ENCODE measurements at places on chromosomes 6 and 20. TPM values are rescaled to one million over a fixed set of nuclear protein-coding genes. Genes with fewer than 3 reads are reported as not detected.

DNA sequence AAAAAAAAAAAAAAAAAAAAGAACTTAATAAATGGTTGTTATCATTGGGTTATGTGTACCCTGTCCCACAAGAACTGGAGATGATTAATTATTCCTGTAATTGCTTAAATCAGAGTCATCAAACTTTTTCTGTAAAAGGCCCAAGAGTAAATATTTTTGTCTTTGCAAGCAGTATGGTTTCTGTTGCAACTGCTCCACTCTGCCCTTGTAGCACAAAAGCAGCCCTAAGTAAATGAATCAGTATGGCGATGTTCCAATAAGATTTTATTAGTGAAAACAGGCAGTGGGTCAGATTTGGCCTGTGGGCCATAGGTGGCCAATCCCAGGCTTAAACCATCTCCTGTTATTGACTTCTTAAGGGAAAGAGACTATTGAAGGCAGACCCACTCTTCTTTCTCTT lies 252.7 kb downstream of the TSHZ2 start:
- DNase-seq = no peak

GRCh38 chr20:37288091-37288490 lies 1.4 kb upstream of the MANBAL start:
- DNase-seq = no peak

DNA sequence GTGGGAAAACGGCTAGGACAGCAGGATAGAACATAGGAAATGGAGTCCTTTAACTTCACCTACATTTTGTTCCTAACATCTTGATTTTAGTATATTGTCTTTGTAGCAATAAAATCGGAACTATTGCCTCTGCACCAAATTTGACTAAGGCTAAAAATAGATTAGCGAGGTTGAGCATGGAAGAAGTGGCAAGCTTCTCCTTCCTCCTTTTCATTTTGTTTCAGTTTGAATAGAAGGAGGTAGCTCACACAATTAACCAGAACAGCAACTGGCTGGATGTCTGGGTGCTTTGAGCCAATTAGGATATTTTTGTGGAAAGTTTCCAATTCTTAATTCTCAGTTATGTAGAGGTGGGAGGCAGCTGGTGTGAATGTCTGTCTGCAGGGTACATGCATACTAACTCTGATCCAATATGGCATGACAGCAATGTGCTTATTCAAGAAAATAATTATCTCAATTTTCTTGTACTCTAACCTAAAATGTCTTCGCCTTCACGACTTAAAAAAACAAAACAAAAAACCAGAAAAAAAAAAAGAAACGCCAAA lies 3.1 kb upstream of the HECA start:
- DNase-seq = peak; percentile 35

GRCh38 chr20:64119681-64120341 lies 12.4 kb upstream of the NPBWR2 start:
- DNase-seq = peak; percentile 16

- DNase-seq = no peak
These were observed 3.6 kb upstream of the PHF1 start for GRCh38 chr6:33407132-33407718.

Gene ZSCAN31
- total RNA-seq = not detected

Gene RNF5
- total RNA-seq = 56.1 TPM

GRCh38 chr6:150129616-150130505 lies 13.0 kb upstream of the PPP1R14C start:
- DNase-seq = no peak

DNA sequence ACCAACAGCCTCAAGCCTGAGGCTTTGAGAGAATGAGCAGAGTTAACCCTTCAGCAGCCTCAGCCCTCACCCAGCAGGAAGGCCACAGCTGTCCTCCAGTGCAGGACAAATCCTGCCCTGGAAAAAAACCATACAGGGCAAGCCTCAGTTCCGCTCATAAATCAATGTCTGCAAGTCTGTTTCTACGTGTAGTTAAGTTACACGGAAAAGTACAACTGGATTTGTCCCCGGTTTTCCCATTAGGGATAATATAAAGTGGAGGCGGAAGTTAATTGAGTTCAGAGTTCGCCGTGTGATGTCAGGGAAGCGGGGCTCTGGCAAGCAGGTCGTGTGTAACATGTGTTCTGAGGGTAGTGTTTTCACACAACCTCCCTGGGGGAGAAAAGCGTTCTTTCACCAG lies 44.2 kb upstream of the EYA2 start:
- DNase-seq = no peak

Gene TSPO2
- total RNA-seq = not detected

Gene PDE10A
- not detected for total RNA-seq

- DNase-seq = no peak
These were observed 119.1 kb upstream of the MAP7 start for GRCh38 chr6:136669299-136669699.

DNA sequence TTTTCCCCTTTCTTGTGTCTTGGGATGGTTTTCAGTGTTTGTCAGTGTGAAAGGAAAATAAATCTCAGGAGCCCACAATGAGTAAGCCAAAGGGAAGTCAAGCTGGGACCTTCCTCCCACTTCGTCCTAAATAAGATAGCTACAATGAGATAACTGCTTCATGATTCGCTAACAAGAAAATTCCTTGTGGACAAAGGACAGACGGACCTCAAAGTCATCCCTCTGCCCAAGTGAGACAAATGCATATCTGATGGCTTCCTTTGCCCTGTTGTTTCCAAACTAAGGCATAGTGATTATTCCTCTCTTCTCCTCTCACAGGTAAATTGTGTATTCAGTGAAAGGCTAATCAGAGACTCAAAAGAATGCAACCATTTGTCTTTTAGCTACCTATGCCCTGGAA lies 26.1 kb upstream of the ADTRP start:
- no peak for DNase-seq

- DNase-seq = peak; percentile 91
These were observed 68.2 kb downstream of the RAB44 start for GRCh38 chr6:36765594-36766398.

Gene BPI
- total RNA-seq = not detected
